Stimulated activated CD4-positive, alpha-beta T cell treated with anti-CD3 and anti-CD28 coated beads, Interleukin-15, amount 100 ng/mL, for 1 hour (primary cell): ENCODE measurements at places on chromosomes 7 and 10.

DNA sequence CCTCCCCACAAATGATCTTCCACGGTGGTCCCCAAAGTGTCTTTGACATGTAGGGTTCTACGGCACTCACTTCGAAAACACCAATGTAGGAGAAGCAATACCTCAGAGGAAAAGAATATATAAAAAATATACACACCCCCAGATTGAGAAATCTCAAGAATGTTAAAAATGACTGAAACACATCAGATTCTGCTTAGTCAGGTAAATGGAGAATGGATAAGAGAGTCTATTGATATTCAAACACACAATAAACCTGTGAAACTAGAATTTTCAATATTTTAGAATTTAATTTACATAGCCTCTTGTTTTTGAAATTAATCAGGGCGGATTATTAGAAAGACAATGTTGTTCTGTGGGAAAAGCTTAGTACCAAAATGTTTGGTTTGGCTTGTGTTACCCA lies 712.4 kb downstream of the GATA3 start:
- DNase-seq, result no peak

- DNase-seq, result no peak
These were observed 50.1 kb downstream of the ADARB2 start for GRCh38 chr10:1687190-1687589.

DNA sequence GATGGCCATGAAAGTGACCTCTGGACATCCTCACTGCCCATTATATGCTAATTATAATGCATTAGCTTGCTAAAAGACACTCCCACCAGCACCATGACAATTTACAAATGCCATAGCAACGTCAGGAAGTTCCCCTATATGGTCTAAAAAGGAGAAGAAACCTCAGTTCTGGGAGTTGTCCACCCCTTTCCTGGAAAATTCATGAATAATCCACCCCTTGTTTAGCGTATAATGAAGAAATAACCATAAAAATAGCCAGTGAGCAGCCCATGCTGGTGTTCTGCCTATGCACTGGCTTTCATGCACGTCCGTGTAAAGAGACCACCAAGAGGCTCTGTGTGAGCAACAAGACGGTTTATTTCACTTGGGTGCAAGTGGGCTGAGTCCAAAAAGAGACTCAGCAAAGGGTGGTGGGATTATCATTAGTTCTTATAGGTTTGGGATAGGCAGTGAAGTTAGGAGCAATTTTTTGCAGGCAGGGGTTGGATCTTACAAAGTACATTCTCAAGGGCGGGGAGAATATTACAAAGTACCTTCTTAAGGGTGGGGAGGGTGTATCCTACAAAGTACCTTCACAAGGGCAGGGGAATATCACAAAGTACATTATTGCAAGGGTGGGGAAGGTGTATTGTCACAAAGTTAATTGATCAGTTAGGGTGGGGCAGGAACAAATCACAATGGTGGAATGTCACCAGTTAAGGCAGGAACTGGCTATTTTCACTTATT lies 45.6 kb downstream of the LBX1 start:
- DNase-seq, result no peak

DNA sequence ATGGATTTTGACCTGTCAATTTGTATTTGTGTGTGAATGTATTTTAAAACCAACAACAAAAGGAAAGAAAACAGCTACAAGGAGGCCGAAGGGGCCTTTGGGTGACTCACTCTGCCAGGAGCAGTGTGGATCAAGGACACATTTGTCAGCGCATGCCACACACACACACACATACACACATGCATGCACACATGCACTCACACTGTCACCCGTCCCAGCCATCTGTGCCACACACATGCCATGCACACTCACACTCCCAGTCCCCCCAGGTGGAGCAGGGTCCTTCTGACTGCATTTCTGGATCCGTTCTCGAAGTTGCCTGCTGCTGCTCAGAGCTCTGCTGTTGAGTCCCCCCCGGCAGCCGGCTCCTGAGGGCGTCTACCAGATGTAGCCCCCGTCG lies 26.0 kb downstream of the SPOCK2 start:
- DNase-seq, result no peak

- DNase-seq, result no peak
These were observed 308.4 kb downstream of the BICC1 start for GRCh38 chr10:58820861-58821751.

DNA sequence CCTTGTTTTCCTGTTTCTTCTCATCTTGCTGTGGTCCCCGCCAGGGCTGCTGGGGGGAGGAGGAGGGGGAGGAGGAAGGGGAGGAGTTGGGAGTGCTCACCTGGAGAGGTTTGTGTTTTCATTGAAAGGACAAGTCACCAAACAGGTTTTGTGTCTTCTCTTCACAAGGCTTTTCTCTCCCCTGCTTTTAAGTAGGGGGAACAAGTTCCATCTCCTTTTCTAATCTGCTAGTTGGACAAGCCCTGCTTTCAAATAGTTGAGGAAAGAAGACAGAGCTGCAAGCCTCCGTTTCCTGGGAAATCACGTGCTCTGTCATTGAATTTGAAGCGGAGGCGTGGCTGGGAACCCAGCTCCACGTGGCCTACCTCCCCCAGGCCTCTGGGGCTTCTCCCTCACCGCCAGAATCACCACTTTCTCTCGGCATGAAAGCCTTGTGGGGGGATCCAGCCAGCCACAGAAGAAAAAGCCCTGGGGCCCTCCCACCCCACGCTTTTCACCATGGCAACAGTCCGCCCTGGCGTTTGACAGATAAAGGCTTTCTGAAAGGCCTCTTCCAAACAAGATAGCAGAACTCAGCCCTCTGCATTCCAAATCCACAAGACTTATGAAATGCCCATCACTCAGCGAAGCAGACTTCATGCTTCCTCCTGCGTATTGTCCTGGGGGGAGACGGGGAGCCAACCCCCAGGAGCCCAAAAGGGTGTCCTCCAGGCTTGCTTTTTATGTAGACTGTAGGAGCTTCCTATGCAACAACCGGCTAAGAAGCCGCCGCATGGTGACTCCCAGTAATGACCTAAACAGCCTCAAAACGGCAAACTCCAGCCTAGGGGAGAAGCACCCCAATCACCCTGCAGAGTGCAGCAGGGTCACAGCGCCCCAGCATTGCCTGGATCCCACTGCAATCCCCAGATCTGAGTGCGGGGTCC lies 51.7 kb downstream of the PROSER2 start:
- no peak for DNase-seq

GRCh38 chr10:48464871-48465736 lies 139.8 kb downstream of the ARHGAP22 start:
- no peak for DNase-seq

DNA sequence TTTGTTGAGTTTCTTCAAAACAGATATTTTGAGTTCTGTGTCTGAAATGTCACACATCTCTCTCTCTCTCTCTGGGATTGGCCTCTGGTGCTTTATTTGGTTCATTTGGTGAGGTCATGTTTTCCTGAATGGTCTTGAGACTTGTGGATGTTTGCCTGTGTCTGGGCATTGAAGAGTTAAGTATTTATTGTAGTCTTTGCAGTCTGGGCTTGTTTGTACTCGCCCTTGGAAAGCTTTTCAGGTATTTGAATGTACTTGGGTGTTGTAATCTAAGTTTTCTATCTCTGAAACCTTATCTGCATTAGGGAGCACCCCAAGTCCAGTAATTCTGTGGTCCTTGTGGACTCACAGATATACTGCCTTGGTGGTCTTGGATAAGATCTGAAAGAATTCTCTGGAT lies 106.7 kb upstream of the PRSS58 start:
- DNase-seq, result no peak

DNA sequence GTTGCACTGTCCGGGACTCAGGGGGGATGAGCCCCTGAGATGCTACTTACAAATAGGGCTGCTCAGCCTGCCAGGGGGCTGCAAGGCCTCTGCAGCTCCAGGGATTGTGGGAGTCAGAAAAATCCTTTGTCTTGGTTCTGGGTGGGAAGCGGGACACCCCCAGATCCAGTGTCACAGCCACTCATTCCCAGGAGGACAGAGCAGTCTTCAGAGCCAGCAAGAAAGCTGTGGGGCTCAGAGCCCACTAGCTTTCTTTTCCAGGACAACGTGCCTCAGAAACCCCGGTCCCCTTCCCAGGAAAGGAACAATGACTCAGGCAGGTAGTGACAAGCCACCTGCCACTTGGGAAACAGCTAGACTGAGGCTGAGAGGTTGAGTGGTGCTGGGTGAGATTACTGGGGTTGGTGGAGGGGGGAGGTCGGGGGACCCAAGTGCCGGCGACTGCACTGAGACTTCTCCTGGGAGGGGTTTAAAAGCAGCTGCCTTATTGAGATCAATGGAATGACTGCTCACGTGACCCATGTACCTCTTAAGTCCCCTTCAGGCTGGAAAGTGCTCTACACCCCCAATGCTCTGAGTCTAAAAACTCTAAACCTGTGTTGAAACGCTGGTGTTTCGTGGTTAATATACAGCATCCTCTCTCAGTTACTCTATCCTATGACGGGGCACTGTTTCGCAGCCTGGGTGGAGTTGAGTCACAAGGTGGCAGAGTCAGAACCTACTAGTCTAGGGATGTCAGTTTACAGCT lies 123.6 kb downstream of the UBE2H start:
- no peak for DNase-seq

- DNase-seq, result no peak
These were observed 114.6 kb upstream of the RET start for GRCh38 chr10:42962110-42962901.

GRCh38 chr10:12605580-12606405 lies 256.4 kb downstream of the CAMK1D start:
- peak; percentile 29 for DNase-seq

GRCh38 chr10:5862360-5862961 lies 27.2 kb downstream of the ANKRD16 start:
- DNase-seq, result no peak

GRCh38 chr7:15481132-15481531 lies 80.7 kb downstream of the AGMO start:
- DNase-seq, result no peak

DNA sequence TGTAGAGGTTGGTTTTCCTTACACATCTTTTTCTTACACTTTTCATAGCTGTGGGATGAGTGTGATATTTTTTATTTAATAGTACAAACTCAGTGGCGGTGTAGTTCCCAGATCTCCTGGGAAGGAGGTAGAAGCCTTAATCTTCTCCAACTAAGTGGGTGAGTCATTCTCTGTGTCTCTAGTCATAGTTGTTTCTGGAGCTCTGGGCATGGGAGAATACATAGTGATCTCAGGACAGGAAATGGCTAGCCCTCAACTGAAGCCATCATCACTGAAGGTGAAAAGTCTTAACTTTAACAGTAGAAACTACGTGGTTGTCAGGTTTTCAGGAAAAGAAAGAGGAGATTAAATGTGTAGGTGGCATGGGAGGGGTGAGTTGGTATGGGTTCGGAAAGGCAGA lies 319.4 kb upstream of the FZD8 start:
- DNase-seq, result no peak

DNA sequence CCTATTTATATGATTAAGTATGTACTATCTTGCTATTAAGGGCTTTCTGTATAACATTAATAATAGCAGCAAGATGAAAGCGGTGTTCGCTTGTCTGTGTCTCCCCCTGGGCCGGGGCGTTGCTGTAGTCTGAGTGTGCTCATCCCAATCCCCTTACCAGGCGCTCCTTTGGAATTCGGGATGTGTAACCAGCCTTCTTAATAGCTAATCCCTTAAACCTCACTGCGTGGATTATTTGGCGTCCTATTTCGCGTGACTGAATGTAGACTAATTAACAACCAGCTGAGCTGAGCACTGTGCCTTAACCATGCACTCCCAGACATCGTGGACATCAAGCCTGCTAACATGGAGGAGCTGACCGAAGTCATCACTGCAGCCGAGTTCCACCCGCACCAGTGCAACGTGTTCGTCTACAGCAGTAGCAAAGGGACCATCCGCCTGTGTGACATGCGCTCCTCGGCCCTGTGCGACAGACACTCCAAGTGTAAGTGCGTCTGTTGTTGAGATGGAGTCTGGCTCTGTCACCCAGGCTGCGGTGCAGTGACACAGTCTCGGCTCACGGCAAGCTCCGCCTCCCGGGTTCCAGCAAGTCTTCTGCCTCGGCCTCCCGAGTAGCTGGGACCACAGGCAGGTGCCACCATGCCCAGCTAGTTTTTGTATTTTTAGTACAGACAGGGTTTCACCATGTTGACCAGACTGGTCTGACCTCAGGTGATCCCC lies 36.6 kb downstream of the BNIP3 start:
- DNase-seq, result no peak
